ENCODE measurements at places on chromosomes 16 and 17. TPM values are rescaled to one million over a fixed set of nuclear protein-coding genes. Genes with fewer than 3 reads are reported as not detected.

Gene SPAG7
- 73.1 TPM for total RNA-seq

Gene SLC35G6
- total RNA-seq = not detected

Gene RNPS1
- 180 TPM for total RNA-seq

Gene COIL
- 23.3 TPM for total RNA-seq

Gene ZG16
- 1.5 TPM for total RNA-seq

- DNase-seq = no peak
- H3K4me1 ChIP-seq = peaks cover 11% of the 10 kb centered on the region
- H3K27ac ChIP-seq = no peak overlapping the region
- H3K27me3 ChIP-seq = peaks cover under 1% of the 10 kb centered on the region
Measured at GRCh38 chr17:77667478-77667877, 291.0 kb upstream of the TNRC6C start.

DNA sequence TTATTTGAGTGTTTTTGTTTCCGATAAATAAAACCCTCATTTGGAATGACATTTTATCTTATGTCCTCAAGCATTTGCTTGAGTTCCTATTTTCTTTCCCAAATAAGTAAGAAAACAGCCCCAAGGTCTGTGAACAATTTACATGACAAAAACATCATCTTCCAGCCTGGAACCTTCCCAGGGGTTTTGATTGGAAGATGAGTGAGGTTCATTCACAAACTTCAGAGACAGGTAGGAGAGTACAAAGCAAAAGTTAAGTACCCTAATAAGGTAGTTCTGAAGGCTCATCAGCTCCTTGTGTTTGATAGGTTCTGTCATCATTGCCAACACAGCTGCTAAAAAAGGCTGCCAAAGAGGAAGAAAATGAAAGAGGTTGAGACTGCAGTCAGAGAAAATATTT lies 772.8 kb downstream of the CDH8 start:
- no peak overlapping the region for H3K27ac ChIP-seq
- DNase-seq = no peak
- no peaks in the 10 kb centered on the region for H3K27me3 ChIP-seq
- H3K4me1 ChIP-seq = no peaks in the 10 kb centered on the region
- H3K4me3 ChIP-seq = no peak overlapping the region

GRCh38 chr16:64295466-64295865 lies 826.4 kb downstream of the CDH11 start:
- no peak overlapping the region for H3K4me3 ChIP-seq
- H3K27ac ChIP-seq = no peak overlapping the region
- peaks cover 4% of the 10 kb centered on the region for H3K4me1 ChIP-seq

DNA sequence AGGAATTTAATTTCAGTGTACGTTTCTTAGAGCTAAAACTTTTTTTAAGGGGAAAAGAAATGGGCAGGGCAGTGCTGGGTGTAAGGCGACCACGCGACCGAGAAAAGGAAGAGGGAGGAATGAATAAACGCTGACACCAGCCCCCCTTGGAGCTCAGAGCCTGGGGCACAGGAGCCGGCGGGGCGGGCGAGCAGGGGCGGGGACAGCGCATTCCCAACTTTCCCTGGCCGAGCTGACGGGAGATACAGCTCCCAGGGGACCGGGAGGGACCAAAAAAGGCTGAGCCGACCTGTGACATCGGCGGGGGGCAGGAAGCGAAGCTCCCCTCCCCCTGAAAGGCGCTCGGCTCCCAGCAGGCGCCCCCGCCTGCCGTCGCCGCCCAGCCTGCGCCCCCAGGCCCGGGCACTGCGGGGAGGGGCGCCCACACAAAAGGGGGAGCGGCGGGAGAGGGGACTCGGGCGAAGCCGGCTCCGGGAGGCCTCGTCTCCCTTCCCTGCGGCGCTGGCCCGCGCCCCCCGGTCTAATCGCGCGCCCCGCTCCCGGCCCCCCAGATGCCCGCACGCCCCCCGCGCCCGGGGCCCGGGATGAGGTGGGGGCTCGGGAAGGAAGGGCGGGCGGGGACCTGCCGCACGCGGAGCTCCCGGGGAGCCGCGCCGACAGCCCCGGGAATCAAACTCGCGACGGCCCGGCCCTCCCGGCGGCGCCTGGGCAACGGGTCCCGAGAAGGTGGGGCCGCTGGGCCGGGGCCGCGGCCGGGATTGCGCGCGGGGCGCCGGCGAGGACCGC lies 622 bp downstream of the CUEDC1 start:
- peaks cover 54% of the 10 kb centered on the region for H3K4me1 ChIP-seq
- peaks cover 3% of the 10 kb centered on the region for H3K36me3 ChIP-seq
- peak overlapping the region; percentile 87 for H3K27ac ChIP-seq
- peaks cover 3% of the 10 kb centered on the region for H3K27me3 ChIP-seq
- no peak for DNase-seq
- H3K4me3 ChIP-seq = peak overlapping the region; percentile 90

DNA sequence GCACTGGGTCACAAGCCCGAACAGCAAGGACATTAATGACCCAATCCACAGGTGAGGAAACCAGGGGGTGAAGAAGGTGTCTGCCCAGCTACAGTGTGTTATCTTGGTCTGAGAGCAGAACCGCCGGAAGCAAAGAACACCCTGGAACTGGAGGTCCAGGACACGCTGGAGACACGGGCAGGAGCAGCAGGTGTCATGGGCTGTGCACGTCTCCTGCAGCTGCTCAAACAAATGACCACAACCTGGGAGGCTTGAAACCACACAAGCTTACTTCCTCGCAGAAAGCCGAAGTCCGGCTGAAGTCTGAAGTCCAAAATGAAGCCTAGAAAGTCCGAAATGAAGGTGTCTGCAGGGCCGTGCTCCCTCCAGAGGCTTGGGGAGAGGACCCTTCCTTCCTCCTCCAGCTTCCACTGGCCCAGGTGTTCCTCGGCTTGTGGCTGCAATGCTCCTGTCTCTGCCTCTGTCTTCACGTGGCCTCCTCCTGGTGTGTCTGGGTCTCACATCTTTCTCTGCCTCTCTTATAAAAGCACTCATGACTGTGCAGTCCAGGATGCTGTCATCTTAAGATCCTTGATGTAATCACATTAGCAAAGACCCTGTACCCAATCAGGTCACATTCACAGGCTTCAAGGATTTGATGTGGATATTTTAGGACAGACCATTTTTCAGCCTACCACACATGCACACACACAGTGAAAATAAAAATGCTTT lies 351.2 kb downstream of the C16orf95 start:
- H3K27me3 ChIP-seq = peaks cover 43% of the 10 kb centered on the region
- H3K36me3 ChIP-seq = no peaks in the 10 kb centered on the region
- H3K4me1 ChIP-seq = peaks cover 29% of the 10 kb centered on the region
- H3K4me3 ChIP-seq = no peak overlapping the region

DNA sequence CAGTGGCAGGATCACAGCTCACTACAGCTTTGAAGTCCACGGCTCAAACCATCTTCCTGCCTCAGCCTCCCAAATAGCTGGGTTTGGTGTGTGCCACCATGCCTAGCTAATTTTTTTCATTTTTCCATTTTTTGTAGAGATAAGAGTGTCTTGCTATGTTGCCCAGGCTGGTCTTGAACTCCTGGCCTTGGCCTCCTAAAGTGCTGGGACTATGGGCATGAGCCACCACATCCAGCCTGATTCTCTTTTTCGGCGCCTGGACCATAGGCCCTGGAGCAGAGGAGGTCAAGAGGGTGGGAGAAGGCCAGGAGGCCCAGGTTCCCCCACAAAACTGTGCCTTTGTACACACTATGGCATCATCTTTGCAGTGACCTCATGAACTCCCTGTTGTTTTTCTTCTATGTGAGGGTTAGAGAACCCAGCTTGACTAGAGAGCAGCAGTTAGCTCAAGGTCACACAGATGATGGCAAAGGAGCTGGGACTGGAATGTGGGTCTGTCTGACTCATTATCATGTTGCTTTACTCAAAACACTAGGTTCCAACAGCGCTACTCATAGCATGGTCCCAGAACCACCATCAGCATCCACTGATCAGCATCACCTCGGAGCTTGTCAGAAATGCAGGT lies 16.3 kb downstream of the SCN4A start:
- H3K27ac ChIP-seq = no peak overlapping the region
- no peaks in the 10 kb centered on the region for H3K36me3 ChIP-seq
- DNase-seq = no peak
- no peaks in the 10 kb centered on the region for H3K4me1 ChIP-seq

DNA sequence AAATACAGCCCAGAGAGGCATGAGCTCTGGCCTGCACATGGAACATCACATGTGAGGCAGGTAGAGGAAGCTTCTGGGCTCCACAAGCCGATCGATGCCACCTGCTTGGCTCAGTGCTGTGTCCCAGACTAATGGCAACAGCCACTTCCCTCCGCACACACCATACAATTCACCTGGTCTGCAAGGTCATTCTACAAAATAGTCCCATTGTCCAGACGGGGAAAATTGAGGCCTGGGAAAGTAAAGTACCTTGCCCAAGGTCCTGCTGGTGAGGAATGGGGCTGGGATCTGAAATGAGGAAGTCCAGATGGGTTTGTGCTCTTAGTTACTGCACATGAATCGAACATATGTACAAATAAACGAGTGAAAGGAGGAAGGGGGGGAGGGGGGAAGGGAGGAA lies 88.0 kb downstream of the LITAF start:
- no peaks in the 10 kb centered on the region for H3K36me3 ChIP-seq
- H3K27me3 ChIP-seq = no peaks in the 10 kb centered on the region
- peaks cover 21% of the 10 kb centered on the region for H3K4me1 ChIP-seq
- no peak for DNase-seq

DNA sequence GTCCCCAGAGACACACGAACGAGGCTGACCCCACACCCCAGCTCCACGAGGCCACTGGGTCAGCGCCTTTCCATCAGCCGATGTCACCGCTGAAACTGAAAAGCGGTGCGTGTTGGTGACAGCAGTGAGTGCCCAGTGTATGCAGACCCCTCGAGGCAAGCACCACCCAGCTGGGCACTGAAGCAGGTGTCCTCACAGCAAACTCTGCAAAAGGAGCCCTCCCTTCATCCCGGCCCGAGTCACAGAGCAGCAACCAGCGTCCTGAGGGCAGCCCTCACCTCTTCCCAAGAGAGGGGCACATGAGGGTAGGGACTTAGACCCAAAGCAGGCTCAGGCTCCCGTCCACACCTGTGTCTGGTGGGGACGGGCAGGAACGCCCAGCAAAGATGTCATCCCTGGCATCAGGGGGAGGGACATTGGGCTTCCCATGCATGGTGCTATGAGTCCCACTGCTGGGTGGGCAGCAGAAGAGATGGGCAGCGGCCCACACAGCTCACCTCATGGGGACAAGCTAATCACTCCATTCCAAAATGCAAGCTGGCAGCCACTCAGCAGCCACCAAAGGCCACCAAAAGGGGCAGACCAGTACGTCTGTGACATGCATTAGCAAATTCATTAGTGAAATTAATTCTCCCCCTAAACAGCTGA lies 49.2 kb downstream of the RBFOX3 start:
- H3K36me3 ChIP-seq = no peaks in the 10 kb centered on the region
- no peak overlapping the region for H3K27ac ChIP-seq
- peaks cover 30% of the 10 kb centered on the region for H3K27me3 ChIP-seq
- DNase-seq = no peak

- H3K4me3 ChIP-seq = no peak overlapping the region
- peaks cover 54% of the 10 kb centered on the region for H3K4me1 ChIP-seq
- no peak for DNase-seq
Measured at GRCh38 chr16:72850021-72850420, 197.9 kb downstream of the ZFHX3 start.

- no peak overlapping the region for H3K4me3 ChIP-seq
- H3K27ac ChIP-seq = no peak overlapping the region
- H3K36me3 ChIP-seq = no peaks in the 10 kb centered on the region
- no peaks in the 10 kb centered on the region for H3K27me3 ChIP-seq
- no peak for DNase-seq
Measured at GRCh38 chr17:68661265-68662036, 60.3 kb upstream of the FAM20A start.

- DNase-seq = no peak
- no peaks in the 10 kb centered on the region for H3K4me1 ChIP-seq
- H3K27ac ChIP-seq = no peak overlapping the region
- H3K4me3 ChIP-seq = no peak overlapping the region
- peaks cover 9% of the 10 kb centered on the region for H3K36me3 ChIP-seq
- no peaks in the 10 kb centered on the region for H3K27me3 ChIP-seq
Measured at GRCh38 chr17:31163091-31163781, 68.5 kb downstream of the NF1 start.

- H3K27ac ChIP-seq = no peak overlapping the region
- no peaks in the 10 kb centered on the region for H3K4me1 ChIP-seq
- H3K36me3 ChIP-seq = peaks cover 14% of the 10 kb centered on the region
- DNase-seq = no peak
- H3K27me3 ChIP-seq = no peaks in the 10 kb centered on the region
Measured at GRCh38 chr17:80292521-80292971, 31.9 kb downstream of the RNF213 start.

DNA sequence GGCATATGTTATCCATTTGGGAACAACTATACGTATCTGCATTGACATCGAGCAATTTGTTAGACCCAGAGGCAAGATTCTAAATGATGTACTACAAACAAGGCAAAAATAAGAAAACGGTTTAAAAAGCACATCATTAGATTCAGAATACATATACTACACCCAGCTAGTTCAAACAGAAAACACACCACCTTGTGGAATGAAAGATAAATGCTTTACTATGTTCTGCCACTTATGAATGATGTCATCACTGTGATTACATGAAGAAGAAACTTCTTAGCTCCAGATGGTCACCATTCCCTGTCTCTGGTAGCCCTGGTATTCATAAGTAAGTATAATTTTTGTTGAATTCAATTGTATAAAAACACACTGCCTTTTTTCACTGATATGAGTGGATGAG lies 7.8 kb downstream of the NACA2 start:
- no peak overlapping the region for H3K27ac ChIP-seq
- peaks cover 14% of the 10 kb centered on the region for H3K27me3 ChIP-seq
- no peak overlapping the region for H3K4me3 ChIP-seq
- no peak for DNase-seq
- peaks cover 22% of the 10 kb centered on the region for H3K4me1 ChIP-seq

- no peaks in the 10 kb centered on the region for H3K27me3 ChIP-seq
Measured at GRCh38 chr16:49564496-49565229, 191.1 kb downstream of the C16orf78 start.

DNA sequence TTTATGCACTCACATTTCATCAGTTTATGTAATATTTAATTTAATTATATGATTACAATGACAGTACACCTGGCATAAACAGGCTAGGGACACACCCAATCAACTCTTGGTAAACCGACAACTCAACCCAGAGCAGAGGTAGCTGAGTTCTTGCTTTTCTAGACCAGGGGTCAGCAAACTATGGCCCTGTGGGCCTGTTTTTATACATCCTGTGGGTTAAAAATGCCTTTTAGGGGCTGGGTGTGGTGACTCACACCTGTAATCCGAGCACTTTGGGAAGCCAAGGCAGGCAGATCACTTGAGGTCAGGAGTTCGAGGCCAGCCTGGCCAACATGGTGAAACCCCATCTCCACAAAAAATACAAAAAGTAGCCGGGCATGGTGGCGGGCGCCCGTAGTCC lies 99.2 kb upstream of the TMEM97 start:
- H3K36me3 ChIP-seq = no peaks in the 10 kb centered on the region
- DNase-seq = no peak
- no peaks in the 10 kb centered on the region for H3K27me3 ChIP-seq

- DNase-seq = no peak
- H3K36me3 ChIP-seq = peaks cover 3% of the 10 kb centered on the region
- no peak overlapping the region for H3K27ac ChIP-seq
- peaks cover 64% of the 10 kb centered on the region for H3K27me3 ChIP-seq
- H3K4me1 ChIP-seq = peaks cover 25% of the 10 kb centered on the region
- peak overlapping the region; percentile 86 for H3K4me3 ChIP-seq
Measured at GRCh38 chr17:7651665-7652387, 1.1 kb downstream of the ATP1B2 start.
